Heart left ventricle (tissue), 16 donors: ENCODE measurements at places on chromosomes 4 and X. TPM values are rescaled to one million over a fixed set of nuclear protein-coding genes. Genes with fewer than 3 reads are reported as not detected.

DNA sequence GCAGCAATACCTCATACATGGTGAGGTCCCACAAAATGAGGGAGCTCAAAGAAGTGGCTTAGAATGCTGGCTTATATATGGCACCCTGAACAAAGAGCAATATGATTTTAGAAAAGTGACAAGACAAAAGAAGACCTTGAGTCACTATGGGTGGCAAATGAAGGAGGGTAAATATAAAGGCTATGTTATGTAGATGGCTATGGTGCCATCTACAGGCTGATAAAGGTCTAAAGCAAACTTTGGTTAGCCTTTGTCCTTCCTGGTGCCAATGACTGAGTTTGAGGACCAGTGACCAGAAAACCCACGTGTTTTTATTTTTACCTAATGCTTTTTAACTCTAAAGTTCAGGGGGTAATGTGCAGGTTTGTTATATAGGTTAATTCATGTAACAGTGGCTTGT, 151.8 kb downstream of the CCNG2 start:
- no peaks in the 10 kb centered on the region for H3K36me3 ChIP-seq
- no peak overlapping the region for H3K4me3 ChIP-seq
- DNase-seq: no peak
- H3K27me3 ChIP-seq: no peaks in the 10 kb centered on the region

- H3K36me3 ChIP-seq: no peaks in the 10 kb centered on the region
- H3K4me3 ChIP-seq: no peak overlapping the region
- H3K27ac ChIP-seq: peak overlapping the region; percentile 66
- DNase-seq: no peak
- peaks cover 74% of the 10 kb centered on the region for H3K4me1 ChIP-seq
Observed at GRCh38 chrX:10047631-10048030, 80.5 kb downstream of the CLDN34 start.

DNA sequence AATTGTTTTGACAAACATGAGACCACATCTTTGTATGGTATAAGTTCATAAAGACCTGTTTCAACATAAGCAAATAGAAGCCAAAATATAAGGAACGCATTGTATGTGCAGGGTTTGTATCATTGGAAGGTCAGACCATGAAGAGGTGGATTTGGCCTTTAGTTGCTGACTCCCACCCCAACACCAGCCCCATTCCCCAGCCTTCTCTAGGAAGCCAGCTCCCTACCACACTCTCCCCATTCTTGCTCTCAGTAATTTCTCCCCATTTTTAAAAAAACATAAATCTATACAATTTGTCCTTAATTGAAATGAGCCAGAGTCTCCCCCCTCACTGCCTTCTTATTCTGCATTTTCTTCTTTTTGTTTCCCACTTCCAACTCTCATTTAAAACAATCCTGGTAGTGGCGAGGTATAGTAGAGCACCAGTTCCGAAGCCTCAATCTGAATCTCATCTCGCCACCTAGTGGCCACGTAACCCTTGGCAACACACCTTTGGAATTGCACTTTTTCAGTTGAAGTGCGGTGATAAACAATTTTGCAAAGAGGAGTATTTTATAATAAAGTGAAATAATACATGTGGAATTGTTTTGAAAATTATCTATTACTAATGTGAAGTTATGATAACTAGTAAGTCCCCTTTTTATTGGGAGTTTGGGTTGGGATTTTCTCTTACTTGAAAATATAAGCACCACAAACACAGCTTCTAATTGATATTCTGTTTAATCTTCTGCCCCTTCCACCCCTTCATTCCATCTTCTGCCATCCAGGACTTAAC, 126.6 kb downstream of the ASB9 start:
- DNase-seq: peak; percentile 8
- H3K27ac ChIP-seq: no peak overlapping the region
- no peak overlapping the region for H3K4me3 ChIP-seq
- H3K4me1 ChIP-seq: no peaks in the 10 kb centered on the region

DNA sequence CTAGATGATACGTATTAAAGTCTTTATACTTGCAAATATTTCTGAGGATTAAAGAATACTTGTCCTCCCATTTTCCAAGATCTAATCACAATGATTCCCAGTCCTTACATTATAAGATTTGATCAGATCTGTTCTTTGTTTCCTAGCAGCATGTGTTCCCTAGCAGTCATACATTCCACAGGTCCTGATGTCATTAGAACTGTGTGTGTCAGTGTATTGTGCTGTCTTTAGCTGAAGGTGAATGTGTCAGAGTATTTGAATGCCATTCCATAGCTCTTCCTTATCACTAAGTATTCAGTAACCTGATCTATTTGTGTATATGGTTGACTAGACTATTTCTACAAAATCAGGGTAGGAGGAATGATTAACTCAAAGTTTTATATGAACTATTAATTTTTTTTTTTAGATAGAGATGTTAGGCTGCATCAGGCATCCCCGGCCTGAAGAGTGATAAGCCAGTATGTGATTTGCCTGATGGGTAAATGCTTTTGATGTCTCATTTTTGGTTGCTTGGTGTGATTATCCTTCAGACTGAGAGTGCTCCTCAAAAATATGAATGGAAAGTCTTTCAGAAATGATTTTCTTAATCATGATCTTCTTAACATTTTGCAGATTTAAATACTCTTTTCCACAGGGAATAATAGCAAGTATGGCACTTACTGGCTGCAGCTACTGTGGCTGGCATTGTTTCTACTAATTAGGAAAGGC, 4.4 kb downstream of the ADGRL3 start:
- no peak overlapping the region for H3K4me3 ChIP-seq
- no peaks in the 10 kb centered on the region for H3K36me3 ChIP-seq
- peaks cover 35% of the 10 kb centered on the region for H3K27me3 ChIP-seq
- peaks cover 27% of the 10 kb centered on the region for H3K4me1 ChIP-seq

DNA sequence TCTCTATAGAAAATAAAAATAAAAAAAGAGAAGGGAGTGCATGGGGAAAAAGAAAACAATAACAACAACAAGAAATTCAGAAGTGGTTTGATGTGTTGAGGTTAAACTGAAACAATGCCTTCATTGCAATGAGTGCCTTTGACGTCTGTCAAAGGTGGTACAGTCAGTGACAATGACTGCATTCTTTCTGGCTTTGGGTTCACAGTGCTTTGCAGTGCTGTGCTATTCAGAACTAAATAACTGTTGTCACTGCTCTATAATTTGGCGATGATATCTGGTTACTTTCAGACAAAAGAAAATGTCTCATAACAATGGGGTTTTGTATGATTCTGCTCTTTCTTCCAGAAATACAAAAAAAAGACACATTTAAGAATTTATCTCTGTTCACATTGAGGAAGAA, 488.6 kb upstream of the MAGEB2 start:
- H3K27me3 ChIP-seq: no peaks in the 10 kb centered on the region
- no peak overlapping the region for H3K4me3 ChIP-seq
- no peaks in the 10 kb centered on the region for H3K36me3 ChIP-seq
- no peak overlapping the region for H3K27ac ChIP-seq
- H3K4me1 ChIP-seq: no peaks in the 10 kb centered on the region

MAPK10 gene
- total RNA-seq: 14.1 TPM
